Omental fat pad (tissue), 4 donors: ENCODE measurements at places on chromosomes 16 and 17. TPM values are rescaled to one million over a fixed set of nuclear protein-coding genes. Genes with fewer than 3 reads are reported as not detected.

CACNG5 gene
- not detected for total RNA-seq

MYLK3 gene
- 0.48 TPM for total RNA-seq

- DNase-seq, result no peak
These were observed 68.1 kb downstream of the NDEL1 start for GRCh38 chr17:8503807-8504206.

- no peak for DNase-seq
These were observed 93.7 kb downstream of the SDK2 start for GRCh38 chr17:73550556-73550955.

DNA sequence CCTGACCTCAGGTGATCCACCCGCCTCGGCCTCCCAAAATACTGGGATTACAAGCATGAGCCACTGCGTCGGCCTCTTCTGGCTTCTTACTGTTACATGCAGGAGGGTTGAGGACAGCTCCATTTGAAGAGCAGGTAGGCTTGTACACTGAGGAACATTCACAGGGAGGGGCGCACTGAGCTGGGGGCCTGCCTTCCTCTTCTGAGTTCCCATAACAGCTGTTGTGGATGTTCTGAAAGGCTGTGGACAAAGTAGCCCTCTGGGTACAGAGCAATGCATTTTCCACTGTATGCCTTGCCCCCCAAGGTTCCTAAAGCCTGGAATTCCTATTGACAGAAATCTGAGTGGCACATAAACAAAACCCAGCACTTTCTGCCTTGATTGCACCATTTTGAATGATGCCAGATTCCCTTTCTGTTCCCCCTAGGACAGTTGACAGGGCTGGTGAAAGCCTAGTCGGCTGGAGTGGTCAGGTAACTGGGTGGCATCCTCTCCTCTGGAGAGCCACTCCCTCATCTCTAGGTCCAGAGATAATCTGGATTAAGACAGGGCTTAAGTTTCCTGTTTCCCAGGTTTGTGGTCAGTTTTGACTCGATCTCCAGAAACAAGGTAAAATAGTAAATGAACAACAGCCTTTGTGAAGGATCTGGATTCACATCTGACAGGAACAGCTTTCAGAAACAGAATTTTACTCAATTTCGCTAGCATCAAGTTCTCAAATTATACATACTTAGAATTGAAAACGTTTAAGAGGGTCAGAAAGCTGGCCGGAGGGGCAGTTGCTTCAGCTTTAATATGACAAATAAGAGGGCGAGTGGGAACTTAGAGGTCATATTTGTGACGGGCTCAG, 1.3 kb upstream of the CDK5R1 start:
- DNase-seq, result no peak

DNA sequence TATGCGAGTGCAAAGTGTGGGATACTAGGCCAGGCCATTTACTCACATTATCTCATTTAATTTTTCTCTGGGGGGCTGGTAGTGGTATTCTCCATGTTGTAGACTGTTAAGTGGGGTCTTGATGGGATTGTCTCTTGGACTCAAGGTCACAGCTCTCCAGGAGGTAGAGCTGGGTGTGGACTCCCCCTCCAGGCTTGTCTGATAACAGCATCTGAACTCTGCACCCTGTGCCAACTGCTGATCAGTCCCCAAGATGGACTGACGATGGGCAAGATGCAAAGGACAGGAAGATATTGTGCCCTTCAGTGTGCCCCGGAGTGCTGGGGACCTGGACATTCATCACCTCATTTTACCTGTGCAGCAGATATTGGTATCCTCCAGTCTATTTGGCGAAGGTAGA, 147.8 kb downstream of the MSI2 start:
- no peak for DNase-seq

- no peak for DNase-seq
These were observed at the start of gene ZNF768 for GRCh38 chr16:30526137-30526822. ZNF768 (minus strand) TSS chr16:30526566; CDS start chr16:30526413, 153 bp downstream.

GRCh38 chr17:64978138-64978537, 58.9 kb upstream of the LRRC37A3 start:
- no peak for DNase-seq

GRCh38 chr16:46817961-46818360, 13.0 kb downstream of the C16orf87 start:
- no peak for DNase-seq

- no peak for DNase-seq
These were observed 7.4 kb downstream of the GLIS2 start for GRCh38 chr16:4323071-4323844.

GRCh38 chr16:23464196-23464595, 11.2 kb upstream of the COG7 start:
- DNase-seq, result no peak

AARS1 gene
- total RNA-seq, result 84.6 TPM

DNA sequence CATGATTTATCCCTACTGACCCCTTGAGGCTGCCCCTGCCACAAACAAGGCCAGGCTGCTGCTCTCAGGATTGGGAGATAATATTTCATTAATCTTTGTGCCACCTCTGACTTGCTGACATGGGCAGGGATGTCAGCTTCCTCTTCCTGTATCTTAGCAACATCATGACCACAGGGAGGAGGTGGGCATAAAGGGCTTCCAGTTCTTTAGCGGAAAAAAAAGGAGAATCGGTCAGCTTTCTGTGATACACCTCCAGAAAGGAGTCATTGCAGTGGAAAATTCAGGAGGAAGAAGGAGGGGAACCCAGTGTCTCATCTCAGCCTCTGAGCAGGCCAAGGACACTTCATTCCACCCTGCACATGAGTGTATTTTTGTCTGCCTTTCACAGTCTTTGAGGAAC, 206.8 kb upstream of the SDK2 start:
- DNase-seq, result no peak

DNA sequence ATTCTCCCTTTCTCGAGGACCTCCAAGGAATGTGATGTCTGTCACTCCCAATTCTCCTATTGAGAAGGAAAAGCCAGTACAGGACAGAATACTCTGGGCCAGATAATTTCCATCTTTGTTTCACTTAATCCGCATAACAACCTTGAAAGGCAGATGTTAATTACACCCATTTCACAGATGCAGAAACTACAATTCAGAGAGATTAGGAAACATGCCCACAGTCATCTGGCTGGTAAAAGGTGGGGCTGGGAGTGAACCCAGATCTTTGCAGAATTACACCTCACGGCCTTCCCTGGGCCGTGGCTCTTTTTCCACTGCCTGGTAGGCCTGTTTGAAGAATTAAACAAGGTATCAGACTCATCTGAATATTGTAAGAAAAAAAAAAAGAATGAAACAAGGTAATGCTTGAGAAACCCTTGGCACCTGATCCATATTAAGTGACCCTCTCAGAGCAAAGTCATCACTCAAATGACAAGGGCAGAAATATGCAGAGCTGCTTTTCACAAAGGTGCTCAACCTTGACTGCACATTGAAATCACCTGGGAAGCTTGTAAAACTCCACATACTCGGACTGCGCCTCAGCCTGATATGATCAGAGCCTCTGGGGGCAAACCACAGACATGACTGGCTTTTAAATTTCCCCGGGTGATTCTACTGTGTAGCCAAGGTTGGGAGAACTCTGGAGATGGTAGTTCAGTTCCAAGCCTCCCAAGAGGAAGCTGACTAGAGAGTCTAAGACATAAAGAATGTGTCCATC, 16.6 kb upstream of the G6PC1 start:
- DNase-seq, result no peak

DNA sequence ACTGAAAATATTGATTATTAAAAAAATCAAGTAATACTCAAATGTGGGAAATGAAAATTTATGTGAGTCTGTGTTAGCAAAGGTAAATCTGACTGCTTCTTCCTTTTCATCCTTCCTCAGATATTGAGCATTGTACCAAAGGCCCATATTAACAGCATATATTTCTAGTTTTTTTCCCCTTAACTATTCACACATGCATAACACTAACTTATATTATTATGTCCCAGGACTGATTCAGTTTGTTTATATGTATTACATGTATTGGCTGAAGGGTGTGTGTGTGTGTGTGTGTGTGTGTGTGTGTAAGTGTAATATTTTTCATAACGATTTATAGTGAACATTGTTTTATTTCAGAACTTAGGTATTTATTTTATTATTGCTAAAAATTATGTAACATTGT, 74.2 kb downstream of the BCAS3 start:
- no peak for DNase-seq

ALOX12 gene
- total RNA-seq, result not detected
